ENCODE measurements at places on chromosomes 16 and 17.

DNA sequence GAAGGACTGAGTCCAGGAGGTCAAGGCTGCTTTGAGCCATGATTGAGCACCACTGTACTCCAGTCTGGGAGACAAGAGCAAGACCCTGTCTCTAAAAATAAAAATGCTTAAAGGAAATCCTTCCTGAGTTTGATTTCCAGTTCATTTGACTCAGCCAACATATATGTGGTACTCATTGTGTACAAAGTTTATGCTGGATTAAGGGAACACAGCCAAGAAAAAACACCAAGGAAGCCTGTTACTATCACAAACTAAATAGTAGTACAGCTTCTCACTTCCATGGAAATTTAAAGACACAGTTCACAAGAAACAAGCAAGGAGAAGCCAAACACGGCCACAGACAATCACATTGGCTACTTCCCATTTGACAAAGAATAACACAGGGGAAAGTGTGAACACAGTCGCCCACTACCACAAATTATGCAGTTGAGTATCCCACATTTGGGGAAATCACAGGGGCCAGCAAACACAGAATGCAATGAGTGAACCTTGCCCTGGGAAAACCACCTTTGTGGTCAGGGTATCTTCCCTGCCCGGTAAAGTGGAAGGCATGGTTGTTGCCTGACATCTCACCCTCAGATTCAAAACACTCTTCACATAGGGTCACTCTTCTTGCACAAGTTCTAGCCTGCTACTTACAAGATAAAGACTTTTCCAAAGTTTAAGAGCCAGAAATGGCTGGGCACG, 14.5 kb downstream of the TEX14 start:
- DNase-seq, result no peak

DNA sequence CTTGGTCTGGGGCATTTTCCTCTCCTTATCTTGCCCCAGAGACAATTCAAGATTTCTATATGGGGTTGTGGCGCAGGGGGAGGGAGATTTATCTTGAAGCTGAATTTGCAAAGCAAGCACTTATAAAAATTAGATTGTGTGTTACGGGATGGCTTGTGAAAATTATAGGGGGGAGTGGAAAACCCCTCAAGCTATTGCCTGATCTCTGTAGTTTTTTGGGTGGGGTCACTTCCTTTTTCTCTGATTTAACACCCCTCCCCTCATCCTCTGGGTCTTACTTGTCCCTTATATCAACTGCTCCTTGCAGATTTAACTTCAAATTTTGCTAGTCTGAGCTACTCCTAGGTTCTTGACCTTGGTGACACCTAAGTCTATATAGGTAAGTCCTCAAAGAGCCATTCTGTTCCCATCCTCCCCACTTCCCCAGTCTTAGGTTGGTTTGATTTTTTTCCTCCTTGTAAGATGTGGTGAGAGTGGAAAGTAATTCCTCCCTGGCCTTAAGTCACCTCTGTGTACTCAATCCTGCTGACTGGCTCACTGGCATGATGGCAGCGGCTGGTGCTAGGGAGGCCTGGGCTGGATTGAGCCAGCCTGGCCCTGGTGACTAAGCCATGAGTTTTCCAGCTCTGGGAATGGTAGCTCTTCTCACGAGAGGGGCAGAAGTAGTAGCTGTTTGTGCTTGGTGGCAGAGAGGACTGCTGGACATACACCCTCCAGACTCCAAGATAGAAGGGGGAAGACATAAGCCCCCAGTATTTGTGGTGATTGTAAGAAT, 2.3 kb downstream of the ARL4D start:
- DNase-seq, result no peak

DNA sequence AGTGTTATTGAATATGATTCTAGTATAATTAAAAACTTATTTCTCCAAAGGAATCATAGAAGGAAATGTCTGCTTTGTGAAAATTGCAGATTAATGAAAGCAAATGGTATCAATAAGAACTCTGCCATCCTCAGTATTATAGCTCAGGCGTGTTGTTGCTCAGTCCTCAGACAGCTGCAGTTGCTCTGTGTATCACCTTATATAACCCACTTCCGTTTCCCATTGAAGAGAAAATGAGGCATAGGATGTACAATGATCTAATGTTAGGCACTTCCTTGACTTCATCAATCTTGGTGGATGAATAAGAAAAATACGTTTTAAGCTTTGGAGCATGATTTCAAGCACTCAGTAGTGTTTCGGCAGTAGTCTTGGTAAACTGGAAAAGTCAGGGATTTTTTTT, 14.1 kb downstream of the MFSD11 start:
- DNase-seq, result no peak

DNA sequence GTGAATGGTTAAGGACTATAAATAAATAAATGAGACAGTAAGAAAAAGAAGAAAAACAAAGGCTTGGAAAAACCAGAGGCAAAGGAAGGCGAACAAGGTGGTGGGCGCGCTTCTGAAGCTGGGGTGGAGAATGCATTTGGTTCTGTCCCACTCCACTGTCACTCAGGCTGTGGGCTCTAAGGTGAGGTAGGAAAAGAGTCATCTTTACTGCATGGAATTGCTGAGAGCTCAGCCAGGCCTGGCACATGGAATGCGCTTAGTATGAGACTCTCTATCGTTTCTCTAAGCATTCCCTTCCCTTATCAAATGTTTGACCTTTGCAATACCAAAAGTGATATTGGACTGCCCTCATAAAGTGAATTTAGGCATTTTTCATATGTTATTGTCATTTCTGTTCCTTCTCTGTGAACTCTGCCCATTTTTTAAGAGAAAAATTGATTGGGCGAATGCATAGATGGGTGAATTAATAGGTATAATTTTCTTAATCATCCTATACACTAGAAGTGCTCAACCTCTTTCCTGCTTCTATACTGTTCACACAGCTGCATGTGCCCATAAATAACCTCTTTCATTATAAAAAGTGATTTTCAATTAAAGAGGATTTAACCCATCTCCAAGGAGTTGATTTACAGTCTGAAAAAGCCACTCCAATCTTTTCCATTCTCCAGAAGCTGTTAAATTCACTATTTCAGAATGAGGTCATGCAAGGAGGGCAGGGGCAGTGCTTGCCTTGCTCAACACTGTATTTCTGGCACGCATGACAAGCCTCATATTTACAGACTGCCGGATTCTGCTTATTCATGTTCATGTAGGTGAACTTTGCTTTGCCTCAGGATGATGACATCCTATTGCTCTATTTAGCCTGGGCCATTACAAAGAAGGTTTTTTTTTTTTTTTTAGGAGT, 87.7 kb downstream of the MYH10 start:
- no peak for DNase-seq

- no peak for DNase-seq
These were observed 17.3 kb downstream of the GRB7 start for GRCh38 chr17:39754958-39755553.

DNA sequence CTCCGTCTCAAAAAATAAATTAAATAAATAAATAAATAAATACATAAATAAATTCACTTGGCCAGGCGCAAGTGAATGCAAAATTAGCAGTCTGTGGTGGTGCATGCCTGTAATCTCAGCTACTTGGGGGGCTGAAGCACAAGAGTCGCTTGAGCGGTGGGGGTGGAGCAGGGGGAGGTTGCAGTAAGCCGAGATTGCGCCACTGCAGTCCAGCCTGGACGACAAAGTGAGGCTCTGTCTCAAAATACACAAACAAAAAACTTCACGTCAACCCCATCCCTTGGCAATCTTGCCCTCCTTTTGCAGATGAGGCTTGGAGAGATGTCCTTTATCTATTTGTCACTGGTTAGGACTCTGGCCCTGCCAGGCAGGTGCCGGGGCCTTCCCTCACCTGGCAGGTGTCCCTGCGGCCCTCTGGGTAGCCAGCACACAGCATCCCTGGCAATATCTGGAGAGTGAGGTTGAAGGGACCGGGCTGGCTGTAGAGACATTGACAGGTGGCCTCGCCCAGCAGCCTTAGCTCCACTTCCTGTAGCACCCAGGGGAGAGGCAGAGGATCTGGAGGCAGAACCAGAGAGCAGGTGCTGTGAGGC, 4.4 kb downstream of the PRSS36 start:
- no peak for DNase-seq

- no peak for DNase-seq
These were observed 1.5 kb downstream of the GRB7 start for GRCh38 chr17:39738983-39739884.

DNA sequence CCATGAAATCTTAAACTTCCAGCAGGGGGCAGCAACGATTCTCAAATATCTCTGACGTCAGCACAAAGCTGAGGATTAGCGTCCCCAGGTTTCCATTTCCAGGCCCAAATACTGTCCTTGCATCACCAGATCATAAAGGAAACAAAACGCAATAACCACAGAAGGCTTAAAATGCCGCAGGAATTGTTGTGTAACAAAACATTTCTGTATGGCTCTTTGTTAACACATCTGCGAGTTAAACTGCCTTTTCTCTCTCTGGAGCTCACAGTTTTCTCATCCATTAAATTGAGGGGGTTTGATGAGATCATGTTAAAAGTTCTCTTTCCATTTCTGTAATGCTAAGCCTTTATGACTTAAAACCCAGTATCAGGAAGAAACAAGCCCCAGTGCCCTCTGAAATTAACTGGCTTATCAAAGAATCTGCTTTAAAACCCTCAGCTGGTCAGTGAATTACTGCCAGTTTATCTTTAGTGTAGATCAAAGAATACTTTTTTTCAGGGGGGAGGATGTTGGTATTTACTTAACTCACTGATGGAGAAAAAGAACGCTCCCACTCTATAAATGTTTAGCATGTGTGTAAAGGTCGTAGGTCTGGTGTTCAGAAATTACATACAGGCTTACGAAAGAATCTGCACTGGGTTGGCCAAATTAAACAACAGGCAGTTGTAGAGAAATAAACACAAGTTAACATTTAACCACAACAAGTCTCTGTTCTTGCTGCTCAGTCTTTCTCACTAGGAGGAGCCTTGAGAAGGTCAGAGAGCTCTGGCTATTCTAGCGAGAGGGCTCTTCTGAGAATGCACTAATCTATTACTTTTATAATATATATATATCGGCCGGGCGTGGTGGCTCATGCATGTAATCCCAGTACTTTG, 10.6 kb upstream of the TERF2 start:
- peak; percentile 64 for DNase-seq

GRCh38 chr16:70712942-70713341, 27.1 kb upstream of the MTSS2 start:
- DNase-seq, result no peak
